ENCODE measurements at places on chromosomes 1 and 21.

DNA sequence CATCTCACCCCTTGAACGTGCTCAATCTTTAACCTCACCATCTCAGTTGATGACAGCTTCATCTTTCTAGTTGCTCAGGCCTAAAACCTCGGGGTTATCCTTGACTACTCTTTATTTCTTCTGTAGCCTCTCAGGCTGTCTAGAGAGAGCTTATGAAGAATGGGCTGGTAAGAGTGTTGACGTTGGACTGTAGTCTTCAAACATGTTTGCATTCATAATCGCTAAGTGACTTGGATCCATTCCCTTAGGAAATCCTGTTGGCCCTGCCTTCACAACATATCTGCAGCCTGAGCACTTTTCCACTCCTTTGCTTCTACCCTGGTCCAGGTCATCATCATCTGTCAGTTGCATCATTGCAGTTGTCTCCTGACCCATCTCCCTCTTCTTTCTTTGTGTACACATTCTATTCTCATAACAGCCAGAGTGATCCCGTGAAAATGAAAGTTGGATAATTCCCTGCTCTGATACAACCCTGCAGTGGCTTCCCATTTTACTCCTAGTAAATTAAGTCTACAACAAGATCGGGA is 10.5 kb downstream of the UCK2 start:
- DNase-seq: no peak

DNA sequence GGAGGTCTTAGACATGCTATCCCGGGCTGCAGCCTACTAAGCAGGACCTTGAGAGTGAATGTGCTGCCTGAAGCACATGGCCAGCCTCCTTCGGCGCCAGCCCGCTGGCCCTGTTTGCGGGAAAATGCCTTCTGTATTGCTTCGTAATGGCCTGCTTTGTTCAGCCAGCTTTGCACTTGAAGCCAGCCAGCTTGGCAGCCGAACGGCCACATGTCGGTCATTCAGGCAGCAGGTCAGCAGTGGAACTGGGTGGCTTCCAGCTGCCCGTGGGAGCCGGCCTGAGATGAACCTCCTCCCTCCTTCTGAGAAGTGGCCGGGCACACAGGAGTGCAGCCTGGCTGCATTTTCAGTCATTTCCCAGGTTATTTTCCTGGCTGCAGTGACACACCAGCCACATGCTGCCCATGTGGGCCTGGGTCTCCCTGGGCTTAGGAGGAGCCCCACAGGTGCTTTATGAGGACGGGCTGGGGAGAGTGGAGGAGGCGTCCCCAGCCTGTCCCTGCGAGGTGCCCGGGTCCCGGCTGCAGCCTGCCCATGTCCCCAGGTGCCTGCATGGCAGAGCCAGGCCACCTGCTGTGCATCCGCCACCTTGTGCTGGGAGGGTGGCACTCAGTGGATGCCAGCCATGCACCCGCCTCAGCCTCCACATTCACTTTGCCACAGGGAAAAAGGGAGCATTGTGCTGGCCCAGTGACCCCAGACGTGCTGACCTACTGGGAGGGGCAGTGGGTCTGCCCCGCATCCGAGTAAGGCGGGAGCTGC is 103.5 kb downstream of the SIK1 start:
- DNase-seq: no peak

DNA sequence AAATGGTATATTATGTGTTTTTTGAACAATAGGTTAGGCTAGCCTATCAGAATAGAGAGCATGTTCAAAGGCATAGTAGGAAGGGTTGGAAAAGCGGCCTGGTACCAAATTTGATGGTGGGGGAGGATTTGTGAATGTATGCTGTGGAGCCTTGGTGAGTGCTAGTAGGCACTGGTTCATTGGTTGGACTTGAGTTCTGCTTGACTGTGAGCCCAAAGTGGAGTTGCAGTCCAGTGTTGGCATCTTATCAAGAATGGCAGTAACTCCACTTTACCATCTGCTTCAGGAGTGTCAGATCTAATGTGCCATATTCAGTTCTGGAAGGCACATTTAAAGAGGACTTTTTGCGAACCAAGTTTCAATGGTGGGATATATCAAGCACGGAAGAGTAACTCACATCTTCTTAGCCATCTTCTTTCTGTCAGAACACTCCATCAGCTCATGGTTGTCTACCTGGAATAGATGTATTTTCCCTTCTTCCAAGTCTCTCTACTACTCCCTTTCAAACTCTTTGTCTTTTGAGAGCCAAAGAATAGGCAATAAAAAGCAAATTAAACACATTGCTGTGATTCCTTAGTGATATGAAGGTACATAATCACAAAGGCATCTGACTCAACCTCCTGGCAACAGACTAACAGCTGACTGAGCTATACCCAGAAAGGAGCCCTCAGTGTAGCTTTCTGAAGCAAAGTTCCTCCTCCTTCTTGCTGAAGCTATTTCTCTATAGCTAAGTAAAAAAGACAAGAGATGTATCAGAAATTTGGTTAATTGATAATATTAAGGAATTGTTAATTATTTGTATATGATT is 21.7 kb downstream of the LRRC8B start:
- no peak for DNase-seq

DNA sequence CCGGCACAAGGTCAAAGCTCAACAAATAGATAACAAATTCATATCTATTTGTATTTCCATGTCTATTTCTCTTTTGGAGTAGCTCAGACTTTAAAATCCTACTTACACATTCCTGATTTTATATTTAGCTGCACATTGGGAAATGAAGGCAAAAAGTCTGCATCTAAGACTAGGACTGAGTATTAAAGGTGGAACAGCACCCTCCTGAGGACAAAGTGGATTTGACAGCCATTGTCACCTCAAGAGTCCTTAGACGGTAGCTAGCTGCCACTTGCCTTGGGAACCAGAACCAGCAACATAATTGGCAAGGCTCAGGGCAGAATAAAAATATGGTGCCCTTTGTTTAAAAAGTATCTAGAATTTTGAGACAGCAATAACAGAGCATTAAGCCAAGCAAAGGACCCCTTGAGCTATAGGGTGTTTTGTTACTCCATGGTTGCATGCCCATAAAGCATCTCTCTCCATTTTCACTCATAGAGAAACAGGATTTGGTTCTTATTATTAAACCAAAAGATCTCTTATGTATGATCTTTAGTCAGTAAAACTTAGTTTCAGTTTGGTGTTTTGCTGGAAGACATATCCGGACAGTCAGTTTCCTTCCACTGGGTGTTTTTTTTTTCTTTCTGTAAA is 30.0 kb upstream of the SGIP1 start:
- DNase-seq: peak; percentile 73

GRCh38 chr1:116775116-116775752 is 21.0 kb downstream of the CD2 start:
- no peak for DNase-seq

DNA sequence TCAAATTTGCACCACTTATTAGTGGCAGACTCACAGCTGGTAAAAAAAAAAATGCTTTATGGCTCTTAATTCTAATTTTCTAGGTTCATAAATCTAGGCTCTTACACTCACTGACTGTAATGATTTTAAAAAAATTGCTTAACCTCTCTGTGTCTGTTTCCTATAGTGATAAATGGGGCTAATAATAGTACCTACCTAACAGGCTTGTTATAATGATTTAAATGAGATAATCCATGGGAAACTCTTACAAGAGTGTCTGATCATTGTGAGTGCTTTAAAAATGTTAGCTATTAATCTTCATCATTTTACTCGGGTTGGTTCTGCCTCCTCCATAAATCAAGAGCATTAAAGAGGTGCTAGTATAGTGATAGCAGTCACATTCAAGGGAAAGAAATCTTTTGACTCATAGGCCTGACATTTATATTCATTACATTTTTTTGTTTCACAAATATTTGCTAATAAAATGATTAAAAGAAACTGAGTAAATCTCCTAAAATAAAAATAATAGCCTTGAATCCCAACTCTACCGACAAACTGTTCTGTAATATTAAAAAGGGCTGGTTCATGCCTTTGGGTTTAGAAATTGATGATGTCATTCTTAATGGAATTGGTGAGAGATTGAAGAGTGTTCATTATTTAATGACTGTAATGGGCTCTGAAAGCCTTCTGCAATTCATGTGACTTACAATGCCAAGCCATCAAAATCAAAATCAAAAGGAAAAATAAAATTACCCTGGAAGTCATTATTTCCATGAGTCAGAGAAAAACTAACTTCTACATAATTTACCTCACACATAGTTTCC is 93.9 kb upstream of the PALMD start:
- DNase-seq: no peak

GRCh38 chr1:160597705-160598104 is 18.4 kb upstream of the CD84 start:
- DNase-seq: no peak

DNA sequence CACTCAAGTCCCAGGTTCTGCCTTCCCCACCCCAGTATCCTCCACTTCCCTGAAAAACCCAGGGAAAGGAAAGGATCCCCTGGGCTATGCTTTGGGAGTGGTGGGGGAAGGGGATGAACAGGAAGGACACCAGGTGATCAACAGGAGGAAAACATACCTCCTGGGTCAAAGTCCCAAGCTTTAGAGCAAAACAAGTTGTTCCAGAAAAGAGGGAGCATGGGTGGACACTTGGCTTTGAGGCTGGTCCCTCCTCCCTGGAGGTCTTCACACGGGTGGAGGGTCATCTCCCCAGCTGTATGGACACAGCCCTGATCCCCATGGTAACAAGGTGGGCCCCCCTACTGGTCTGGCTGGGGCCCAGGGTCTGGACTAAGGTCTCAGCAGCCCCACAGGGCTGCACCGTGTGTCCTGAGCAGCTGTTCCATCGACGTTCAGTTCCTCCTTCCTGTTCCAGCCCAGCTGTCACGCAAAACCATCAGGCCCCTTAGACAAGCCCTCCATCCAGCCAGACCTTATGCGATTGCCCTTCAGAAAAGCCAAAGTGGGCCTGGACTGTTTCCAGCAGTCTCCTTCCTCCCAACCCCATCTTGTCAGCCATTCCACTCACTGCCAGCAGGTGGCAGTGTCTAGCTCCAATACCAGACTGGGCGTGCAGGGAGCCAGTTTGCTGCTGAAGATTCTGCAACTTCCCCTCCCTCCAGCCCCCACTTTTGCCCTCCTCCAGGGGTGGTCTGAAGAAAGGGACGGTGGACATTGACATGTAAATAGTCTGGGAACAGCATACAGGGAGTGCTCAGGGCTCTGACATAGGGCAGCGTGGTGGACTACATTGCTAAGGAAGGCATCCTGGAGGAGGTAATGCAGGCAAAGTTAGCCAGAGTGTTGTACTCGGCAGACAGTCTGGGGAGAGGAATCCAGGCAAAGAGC is 2.9 kb upstream of the PDZK1IP1 start:
- DNase-seq: peak; percentile 87

DNA sequence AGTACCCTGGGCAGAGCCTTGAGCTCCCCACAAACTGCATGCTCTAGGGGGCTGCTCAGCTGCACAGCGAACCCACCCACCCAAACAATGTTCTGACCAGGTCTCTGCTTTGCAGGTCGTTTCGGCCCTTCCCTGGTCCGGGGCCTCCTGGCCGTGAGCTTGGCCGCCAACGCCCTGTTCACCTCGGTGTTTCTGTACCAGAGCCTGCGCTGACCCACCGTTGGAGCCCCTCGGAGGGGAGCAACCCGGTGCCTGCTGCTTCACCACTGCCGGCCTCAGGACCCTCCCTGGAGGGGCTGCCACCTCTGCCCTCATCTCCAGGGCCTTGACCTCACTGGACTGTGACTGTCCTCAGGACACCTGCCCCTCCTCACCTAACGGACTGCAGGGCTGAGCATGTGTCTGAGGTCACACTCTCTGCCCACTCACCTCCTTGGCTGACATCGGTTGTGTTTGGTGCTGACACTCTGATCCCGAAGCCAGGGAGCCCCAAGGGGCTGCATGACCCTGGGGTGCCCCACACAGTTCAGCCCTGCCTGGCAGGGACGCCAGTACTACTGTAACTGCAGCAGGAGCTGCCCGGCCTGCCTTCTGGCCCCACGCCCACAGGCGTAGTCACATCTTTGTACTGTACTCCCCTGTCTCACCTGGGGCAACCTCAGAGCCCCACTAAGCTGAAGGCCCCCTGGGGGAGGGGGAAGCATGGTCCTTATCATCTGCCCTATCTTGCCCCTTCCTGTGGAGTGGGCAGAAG is 24.3 kb downstream of the TMEM201 start:
- DNase-seq: no peak

GRCh38 chr1:40532844-40533424 is 1.5 kb downstream of the ZNF684 start:
- peak; percentile 73 for DNase-seq

- DNase-seq: peak; percentile 83
Observed at GRCh38 chr1:110605901-110606656, at the start of gene KCNA2. TSS of gene KCNA2 (minus strand) at chr1:110606358. CDS start at chr1:110604782, 1,576 bp downstream.

GRCh38 chr1:234893725-234894630 is 234.7 kb downstream of the TOMM20 start:
- DNase-seq: no peak

- DNase-seq: no peak
Observed at GRCh38 chr1:106907795-106908194, 148.7 kb upstream of the PRMT6 start.

- no peak for DNase-seq
Observed at GRCh38 chr1:237226177-237226944, 184.4 kb downstream of the RYR2 start.

DNA sequence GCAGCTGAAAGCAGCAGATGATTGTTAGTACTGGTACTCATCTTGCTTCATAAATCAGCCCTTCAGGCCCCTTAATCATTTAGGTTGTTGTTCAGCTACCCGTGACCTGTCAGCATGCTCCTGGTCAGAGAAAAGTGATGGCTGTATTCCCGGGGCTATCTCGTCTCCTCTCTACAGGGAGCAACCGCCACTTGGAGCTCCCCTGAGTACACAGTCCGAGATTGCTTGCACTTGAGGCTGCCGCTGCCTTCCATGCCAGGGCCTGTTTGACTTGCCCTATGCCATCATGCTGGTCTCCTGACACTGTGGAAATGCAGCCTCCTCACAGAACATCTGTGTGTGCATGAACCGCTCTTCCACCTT is 97.5 kb downstream of the SPATA46 start:
- no peak for DNase-seq

- DNase-seq: peak; percentile 95
Observed at GRCh38 chr1:26771643-26772321, 16.0 kb upstream of the PIGV start.

DNA sequence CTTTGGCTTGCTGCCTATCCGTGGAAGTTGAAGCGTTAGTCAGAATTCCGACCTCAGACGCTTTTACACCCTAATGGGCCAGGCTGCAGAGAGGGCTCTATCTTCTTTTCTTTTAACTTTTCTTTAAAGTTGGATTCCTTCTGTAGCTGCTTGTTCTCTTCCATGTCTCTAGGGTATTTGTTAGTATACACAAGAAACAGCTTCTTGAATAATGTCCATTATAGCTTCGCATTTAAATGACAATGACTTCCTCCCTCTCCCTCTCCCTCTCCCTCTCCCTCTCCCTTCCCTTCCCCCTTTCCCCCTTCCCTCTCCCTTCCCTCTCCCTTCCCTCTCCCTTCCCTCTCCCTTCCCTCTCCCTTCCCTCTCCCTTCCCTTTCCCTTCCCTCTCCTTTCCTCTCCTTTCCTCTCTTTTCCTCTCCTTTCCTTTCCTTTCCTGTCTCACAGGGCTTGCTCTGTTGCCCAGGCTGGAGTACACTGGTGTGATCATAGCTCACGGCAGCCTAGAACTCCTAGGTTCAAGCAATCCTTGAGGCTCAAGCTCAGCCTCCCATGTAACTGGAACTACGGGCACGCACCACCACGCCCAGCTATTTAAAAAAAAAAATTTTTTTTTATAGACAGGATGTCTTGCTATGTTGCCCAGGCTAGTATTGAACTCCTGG is 33.0 kb downstream of the RIPPLY3 start:
- DNase-seq: no peak

GRCh38 chr1:109274533-109275476 is 8.1 kb downstream of the PSRC1 start:
- DNase-seq: peak; percentile 72

GRCh38 chr1:223326776-223327175 is 37.2 kb downstream of the SUSD4 start:
- DNase-seq: no peak
